Stimulated activated CD4-positive, alpha-beta T cell treated with anti-CD3 and anti-CD28 coated beads, Interleukin-15, amount 100 ng/mL, for 48 hours (primary cell): ENCODE measurements at places on chromosomes 3 and 15.
A peak's percentile ranks its signal among the peaks of the same experiment; 100 is the strongest.

DNA sequence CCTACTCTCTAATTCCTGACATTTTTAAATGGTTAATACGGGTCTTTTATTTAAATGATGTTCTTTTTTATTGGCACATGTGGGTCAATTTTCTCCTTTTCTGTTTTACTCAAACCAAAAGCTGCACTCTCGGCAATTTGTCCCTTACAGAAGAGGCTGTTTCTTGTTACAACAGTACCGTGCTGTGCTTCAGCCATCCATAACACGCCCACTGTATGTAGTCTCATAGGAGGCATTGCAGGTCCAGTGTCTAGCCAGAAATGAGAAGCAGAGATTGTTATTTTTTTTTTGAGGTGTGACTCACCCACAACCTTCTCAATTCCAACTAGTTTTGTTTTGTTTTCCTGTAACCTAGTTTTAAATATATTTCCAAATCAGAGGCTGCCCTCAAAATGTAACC lies 164.6 kb downstream of the GMNC start:
- DNase-seq: no peak

GRCh38 chr3:177530908-177531307 lies 333.6 kb upstream of the TBL1XR1 start:
- no peak for DNase-seq

GRCh38 chr15:74322558-74323180 lies 44.8 kb downstream of the CYP11A1 start:
- peak; percentile 41 for DNase-seq

- no peak for DNase-seq
Observed at GRCh38 chr15:61712129-61712759, 348.0 kb downstream of the VPS13C start.

DNA sequence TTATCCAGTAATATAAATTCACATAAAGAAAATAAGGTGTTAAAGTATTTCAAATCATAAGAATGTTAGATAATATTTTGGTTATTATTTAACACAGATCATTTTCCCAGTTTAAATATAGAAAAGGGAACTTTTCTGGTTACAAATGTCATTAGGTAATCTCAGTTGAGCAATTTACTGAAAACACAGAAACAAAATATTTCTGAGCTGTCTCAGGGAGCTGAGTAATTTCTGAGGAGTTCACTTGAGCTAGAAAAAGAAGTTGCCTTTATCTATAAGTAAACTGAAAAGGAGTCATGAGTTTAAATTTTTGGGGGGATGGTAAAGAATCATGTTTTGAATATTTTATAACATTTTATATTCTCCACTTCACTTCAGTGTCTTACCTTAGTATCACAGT lies 855.4 kb upstream of the ARPP21 start:
- DNase-seq: no peak

- DNase-seq: no peak
Observed at GRCh38 chr3:142226474-142226873, 1.1 kb upstream of the GK5 start.

DNA sequence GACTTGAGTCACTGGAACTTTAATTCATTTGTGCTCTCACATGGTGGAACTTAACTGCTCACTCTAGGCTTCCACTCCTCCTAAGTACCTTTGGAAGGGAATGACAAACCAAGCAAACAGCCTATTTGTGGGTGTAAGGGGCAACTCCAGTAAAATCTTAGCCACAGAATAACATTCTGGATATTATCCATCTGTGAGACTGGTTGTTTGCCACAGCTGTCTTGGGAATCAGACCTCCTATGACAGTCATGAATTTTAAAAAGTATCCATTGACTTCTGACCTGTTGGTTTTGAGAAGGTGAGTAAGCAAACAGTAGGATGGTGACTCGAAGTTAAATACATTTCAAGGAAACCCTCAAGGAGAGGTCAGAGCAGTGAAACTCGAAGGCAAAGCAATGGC lies 147.3 kb upstream of the CDIN1 start:
- no peak for DNase-seq

DNA sequence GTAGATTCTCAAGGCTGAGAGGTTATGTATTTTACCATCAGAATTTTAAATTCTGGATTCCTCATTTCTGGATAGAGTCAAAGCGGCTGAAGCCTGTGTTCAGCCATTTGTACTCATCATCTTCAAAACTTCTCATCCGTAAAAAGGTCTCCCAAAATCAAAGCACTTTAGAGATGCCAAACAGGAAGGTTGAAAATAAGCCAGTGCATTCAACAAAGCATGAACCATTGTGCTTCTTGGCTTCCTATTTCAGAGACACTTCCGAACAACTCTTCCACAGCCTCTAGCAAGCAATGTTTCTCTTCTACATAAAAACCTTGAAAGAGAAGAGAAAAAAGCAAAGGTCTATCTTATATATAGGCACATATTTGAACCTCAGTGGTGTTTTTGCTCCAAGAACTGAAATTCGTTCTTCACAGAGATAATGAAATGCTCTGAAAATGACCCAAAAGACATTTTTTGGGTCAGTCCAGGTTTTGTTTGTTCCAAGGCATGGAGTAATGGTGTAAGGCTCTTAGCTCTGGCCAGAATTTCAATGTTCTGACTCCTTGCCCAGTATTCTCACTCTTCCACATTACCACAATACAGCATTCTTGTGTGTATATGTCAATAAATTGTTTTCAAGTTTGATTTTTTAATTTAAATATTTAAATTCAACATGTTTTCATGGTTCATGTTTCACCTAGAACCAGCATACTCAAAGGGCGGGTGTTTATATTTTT lies 163.1 kb downstream of the STAC start:
- no peak for DNase-seq

DNA sequence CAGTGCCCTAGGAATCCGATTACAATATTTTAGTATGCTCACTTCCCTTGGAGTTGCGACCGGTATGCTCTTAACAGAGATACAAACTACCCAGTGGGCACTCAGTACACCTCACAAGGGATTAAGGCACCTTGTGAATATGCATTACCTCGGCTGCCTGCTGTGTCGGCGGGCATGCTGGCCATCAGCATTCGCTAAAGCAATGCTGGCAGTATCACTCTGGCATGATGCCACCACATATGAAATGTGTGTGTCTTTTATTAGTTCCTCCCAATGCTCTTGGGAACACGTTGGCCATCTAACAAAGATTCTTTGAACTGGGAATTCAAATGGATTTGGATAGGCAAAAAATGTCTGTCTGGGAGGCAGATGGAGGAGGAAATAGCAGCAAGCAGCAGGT lies 67.4 kb upstream of the FOXB1 start:
- DNase-seq: no peak

- no peak for DNase-seq
Observed at GRCh38 chr3:182726258-182727142, 66.8 kb upstream of the ATP11B start.

DNA sequence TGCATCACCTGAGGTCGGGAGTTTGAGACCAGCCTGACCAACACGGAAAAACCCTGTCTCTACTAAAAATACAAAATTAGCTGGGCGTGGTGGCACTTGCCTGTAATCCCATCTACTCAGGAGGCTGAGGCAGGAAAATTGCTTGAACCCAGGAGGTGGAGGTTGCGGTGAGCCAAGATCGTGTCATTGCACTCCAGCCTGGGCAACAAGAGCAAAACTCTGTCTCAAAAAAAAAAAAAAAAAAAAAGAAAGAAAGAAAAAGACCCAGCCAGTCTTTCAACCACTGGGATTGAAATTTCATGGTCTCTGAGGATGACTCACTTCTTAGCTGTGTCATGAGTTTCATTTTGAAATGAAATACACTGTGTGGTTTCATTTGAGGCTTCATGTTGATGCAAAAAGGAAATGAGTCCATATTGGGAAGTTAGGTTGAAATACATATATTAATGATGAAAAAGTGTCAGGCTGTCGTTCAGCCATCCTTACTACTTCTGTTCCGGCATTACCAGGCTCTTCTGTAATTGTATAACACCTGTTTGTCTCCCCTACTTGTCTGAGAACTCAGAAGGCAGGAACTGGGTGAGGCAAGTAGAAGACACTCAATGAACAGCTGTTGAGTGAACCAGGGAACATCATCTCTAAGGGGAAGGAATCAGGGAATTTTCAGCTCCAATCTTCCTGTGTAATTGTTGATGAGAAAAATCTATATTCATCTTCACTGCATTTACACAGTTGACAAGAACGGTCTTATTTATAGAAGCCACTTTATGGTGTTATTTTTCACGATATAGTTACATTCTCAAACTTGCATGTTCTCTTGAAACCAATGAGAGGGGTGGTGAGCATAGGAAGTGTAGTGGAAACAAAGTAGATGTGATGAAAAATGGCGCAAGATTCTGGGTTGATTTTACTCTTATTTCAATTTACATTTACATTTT lies 87.4 kb downstream of the NFKBIZ start:
- no peak for DNase-seq

GRCh38 chr3:13710251-13710650 lies 161.3 kb downstream of the FBLN2 start:
- DNase-seq: no peak

DNA sequence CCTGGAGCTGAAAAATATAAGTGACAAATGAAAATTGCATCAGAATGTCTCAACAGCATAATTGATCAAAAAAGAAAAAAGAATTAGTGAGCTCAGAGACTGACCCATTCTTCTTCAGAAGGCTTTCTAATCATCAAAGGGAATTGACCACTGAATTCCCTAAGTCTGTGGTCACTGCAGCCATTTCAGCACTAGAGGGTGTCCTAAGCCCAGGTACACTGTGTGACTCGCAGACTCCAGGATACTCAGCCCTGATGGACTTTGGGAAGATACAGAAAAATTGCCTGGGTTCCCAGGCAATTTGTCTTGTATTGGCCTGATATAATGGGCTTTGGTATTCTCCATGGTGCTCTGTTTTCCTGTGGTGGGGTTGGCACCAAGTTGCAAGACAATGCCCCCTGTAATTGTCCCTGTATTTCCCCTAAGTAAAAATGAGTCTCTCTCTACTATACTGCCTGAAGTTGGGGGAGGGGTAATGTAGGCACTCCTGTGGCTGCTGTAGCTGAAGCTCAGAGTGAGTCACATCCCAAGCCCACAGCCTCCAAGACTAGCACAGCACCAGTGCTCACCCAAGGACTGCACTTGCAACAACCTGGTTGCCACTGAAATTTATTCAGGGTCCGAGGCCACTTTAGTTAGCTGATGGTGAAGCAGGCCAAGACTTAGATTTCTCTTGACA lies 256.0 kb upstream of the STAC start:
- no peak for DNase-seq

GRCh38 chr3:9782770-9783169 lies 9.5 kb downstream of the TADA3 start:
- no peak for DNase-seq

- DNase-seq: no peak
Observed at GRCh38 chr15:83108266-83109219, 1.1 kb downstream of the TM6SF1 start.

DNA sequence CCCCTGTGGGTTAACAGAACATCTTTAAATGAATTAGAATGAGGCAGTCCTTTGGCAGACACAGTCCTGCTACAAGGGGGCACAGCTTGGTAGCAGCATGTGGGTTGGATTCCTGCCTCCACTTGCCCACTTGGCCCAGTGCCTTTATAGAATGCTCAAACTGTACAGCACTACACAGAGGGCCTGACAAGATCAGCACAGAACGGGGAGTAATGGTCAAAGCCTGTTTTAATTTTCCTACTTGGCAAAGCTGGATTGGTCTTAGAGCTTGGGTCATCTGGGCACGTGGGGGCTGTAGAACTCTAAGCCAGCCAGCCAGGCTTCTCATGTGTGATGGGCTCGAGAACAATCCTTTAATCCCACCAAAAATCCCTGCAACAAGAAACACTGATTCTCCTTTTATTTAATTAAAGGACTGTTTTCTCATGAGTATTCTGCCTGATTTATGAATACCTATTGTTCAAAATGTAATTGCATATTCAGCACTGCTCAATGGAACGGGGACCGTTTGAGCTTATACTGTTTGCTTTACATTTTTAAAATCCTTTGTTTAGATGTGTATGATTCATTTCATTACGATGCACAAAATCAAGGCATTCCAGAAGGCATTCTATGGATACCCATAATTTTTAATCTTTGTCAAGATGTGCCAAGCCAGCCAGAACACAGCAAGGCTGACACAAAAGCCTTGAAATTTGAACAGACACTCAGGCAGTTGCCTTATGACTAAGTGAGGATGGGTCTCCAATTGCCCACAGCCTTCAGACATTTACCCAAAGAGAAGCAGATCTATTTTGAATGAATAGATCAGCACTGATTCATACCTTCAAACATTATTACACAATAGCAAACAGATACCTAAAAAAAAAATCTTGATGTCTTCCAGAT lies 249.3 kb upstream of the TGFBR2 start:
- no peak for DNase-seq

GRCh38 chr3:153601374-153601853 lies 439.4 kb downstream of the RAP2B start:
- DNase-seq: no peak

- no peak for DNase-seq
Observed at GRCh38 chr3:51937611-51938450, 3.9 kb downstream of the RRP9 start.

- DNase-seq: no peak
Observed at GRCh38 chr3:78845605-78846004, 922.2 kb downstream of the ROBO1 start.

DNA sequence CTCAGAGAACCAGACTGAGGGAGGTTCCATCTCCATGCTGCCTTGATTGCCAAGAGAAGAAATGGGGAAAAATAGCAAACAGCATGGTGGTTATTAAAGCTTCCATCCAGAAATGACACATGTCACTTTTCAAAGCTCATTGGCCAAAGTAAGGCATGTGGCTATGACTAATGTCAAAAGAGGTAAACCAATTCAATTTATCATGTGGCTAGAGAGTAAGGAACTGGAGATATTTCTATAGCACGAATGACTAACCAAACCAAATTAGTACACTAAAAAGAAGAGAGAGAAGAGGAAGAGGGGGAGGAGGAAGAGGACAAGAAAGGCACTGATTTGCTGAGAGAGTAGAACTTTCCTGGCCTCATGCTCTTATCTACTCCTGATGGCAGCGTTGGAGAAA lies 115.2 kb upstream of the SLC6A11 start:
- no peak for DNase-seq

DNA sequence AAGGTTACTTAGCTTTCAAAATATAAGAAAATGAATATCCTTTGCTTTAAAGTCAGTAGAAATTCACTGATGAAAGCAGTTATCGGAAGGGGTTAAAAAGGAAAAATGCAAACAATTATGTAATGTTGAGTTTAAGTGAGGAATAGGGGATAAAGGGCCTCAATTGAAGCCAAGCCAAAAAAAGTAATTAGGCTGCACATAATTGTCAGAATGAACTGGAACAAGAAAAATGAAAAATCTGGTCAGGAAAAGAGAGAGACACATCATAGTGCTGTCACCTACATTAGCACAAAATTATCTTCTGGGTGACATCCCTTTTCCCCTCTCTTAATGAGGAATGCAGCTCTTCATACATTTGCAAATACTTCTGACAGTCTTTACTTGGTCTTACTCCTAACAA lies 48.8 kb upstream of the PIK3R4 start:
- no peak for DNase-seq

DNA sequence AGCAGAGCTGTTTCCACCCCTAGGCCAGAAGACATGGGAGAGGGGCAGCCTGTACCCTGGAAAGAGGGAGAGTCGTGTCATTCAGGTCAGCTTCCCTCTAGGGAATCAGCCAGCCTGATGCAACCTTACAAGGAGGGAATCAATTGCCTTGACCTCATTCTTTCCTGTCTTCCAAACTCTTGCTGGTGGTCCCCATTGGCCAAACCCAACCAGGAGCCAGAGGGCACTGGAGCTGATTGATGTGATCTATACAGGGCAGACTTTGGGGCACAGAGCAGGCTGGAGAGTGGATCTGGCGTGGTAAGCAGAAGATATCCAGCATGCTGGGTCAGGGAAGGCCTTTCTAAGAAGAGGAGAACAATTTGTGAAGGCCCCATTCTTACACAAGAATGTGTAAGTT lies 19.1 kb upstream of the MAGEF1 start:
- DNase-seq: no peak
